ENCODE measurements at places on chromosomes 3 and 15. TPM values are rescaled to one million over a fixed set of nuclear protein-coding genes. Genes with fewer than 3 reads are reported as not detected.

GRCh38 chr3:116340680-116341216 lies 104.5 kb downstream of the LSAMP start:
- no peak for DNase-seq

DNA sequence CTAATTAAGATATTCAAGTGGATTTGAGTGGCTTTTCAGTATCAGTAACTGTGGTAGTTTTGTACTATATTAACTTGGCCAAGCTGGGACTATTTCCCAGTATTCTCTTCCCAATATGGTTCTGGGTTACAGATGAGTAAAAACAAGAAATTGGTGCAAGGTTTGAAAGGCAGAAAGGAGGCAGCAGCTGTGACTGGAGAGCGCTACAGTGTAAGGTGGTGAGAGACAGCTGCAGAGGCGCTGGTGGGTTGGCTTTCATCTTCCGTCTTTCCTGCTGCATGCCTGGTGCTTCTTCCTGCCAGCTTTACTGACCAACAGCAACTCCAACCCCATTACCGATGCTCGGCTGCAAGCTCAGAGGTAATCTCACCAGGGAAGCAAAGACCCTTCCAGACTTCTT lies 9.8 kb downstream of the DPH3 start:
- DNase-seq, result no peak

DNA sequence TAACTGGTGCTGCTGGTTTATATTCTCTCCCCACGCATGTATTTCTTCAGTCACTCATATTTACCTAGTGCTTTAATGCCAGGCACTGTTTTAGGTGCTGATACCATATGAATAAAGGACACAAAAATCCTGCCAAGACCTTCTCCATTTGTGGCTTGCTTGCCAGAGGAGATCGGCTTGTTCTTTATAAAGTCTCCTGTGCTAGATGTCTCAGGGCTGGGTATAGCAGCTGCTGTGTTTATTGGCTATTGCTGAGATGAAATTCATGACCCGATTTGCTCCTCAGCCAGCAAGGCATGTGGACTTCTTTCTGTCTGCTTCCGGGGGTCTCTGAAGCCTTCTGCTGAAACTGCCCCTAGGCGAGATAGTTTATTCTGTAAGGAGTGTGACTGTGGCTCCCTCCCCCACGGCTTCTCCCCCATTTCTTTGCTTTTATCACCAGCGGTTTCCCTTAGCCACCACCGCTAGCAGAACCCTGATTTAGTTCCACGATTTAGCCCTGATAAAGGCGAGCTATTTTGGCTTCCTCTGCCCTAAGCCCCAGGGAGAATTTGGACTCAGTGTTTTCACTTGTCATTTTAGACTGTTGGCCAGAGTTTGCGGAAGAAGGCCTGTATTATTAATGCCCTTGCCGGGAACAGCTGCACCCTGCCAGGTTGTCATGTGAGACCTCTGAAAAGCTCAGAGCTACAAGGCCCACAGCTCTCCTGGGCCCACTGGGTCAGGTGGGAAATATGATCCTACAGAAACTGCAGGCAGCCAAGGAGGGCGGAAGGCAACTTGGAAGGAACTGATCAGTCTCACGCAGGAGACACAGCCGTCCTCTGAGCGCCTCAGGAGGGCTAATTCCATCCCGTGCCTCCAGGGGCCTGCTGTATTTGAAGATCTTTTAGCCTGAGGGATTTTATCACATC lies 46.8 kb downstream of the ST6GAL1 start:
- no peak for DNase-seq

DNA sequence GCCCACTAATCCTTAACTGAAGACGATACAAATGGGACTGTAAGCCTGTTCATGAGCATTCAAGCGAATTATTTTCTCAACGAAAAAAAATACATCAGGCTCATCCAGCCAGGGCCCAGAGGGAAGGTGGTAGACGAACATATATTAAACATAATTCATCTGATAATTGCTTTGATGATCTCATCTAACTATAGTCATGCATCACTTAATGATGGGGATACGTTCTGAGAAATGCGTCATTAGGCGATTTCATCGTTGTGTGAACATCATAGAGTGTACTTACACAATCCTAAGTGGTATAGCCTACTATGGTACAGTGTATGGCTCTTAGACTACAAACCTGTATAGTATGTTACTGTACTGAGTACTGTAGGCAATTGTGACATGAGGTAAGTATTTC lies 10.0 kb upstream of the SPINK8 start:
- no peak for DNase-seq

- no peak for DNase-seq
Measured at GRCh38 chr15:43958861-43959330, 132.1 kb downstream of the WDR76 start.

DNA sequence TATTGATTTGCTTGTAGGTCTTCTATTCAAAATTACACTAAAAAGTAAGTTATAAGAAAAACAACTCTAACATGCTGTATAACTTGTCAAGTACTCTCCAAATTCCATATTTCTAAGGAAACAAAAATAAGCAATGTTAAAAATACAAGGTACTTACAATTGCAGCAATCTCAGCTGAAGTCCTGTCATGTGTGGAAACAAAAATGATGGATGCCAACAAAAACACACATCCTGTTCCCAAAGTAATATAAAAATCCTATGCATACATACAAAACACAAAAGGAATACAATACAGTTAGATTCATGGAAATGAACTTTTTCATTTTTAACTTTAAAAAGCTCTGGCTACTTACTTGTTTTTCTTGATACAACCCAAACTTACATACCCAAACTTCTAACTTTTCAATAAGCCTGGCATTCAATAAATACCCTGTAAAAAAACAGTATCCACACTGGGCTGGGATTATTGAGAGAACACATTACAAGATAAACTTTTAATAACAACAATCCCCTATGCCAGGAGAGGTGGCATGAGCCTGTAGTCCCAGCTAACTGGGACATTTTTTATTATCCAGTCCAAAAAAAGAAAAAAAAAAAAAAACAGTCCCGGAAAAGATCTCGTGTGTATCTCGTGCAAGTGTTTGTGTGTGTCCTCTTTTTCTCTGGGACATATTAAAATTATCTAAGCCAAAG lies 14.7 kb downstream of the CMTM6 start:
- DNase-seq, result no peak

- peak; percentile 80 for DNase-seq
Measured at GRCh38 chr3:39260957-39261356, 18.9 kb downstream of the CX3CR1 start.

DNA sequence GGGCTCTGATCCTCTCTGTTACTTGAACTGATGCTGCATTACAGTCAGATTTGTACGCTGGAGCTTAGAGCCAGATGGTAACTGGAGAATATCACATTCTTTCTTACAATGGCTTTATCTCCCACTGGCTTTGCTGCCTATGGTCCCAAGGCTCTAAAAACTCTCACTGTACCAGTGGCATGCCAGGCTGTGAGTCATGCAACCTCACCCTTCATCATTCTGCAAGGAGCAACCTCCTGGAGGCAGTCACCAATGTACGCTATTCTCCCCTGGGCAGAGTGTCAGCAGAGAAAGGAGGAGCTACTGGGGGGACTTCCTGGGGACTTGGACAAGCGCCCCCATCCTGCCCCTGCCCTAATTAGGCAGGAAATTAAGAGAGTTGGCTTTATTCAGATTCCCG lies 97.9 kb upstream of the EIF1B start:
- no peak for DNase-seq

- DNase-seq, result no peak
Measured at GRCh38 chr3:7637694-7638093, 776.8 kb downstream of the GRM7 start.

GRCh38 chr3:43081796-43082195 lies 24.1 kb downstream of the POMGNT2 start:
- DNase-seq, result no peak

DNA sequence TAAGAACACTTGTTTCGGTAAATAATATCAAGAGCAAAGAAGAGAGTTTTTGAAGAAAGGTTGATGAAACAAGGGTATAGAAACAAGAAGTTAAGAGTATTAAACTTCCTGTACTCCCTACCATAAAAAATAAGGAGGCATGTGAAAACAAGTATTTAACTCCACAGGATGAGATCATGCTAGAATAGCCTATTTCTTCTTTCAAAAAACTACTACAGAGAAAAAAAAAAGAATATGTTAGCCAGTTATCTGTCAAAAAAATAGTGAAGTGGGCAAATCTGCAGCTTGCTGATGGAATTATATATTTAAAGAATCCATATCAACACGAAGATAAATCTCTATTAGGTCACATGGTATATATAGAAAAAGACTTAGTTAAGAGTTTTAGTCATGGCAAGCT lies 33.4 kb downstream of the SETD2 start:
- DNase-seq, result no peak

Gene PRICKLE2
- not detected for total RNA-seq

Gene CCR9
- 0.08 TPM for total RNA-seq

Gene NPAP1
- total RNA-seq, result not detected

Gene MNS1
- total RNA-seq, result 0.23 TPM

Gene IGSF11
- 2.5 TPM for total RNA-seq

Gene COLQ
- total RNA-seq, result 5.3 TPM

Gene IL20RB
- 2.1 TPM for total RNA-seq

Gene UQCC5
- 15.1 TPM for total RNA-seq

All from activated CD8-positive, alpha-beta T cell treated with anti-CD3 and anti-CD28 coated beads, Interleukin-2, amount 10 ng/mL, durations not matched to agents 7 days and 5 days (primary cell).